NCI-H1436 treated with DMSO at 0.1 percent for 48 hours (cell line): ENCODE measurements at places on chromosomes 5 and 9.

DNA sequence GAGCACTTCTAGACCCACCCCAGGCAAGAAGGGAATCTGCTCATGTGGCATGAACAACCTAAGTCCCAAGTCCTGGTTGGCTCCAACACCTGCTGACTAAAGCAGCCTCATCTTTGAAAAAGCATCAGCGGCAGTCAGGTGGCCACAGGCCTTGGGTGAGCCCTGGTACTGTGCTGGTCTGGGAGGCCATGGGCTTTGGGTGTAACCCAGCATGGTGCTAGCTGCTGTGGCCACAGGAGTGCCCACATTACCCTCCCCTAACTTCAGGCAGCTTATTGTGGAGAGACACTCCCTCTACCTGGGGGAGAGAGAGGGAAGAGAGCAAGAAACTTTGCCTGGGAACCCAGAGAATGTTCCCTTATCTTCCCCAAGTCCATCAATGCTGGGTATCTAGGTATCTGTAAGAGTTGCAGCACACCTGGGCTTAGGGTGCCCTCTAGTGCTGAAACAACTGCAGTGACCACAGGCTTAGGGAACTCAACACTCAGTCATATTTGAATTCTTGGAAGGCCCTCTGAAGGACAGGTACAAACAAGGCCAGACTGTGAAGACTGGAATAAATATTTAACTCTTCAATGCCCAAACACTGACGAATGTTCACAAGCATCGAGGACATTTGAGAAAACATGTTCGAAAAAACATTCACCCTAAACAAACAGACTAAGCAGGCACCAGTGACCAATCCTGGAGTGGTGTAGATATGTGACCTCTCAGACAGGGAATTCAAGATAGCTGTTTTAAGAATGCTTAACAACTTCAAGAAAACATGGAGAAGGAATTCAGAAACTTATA, 69.9 kb upstream of the OR2K2 start:
- no peak for DNase-seq

DNA sequence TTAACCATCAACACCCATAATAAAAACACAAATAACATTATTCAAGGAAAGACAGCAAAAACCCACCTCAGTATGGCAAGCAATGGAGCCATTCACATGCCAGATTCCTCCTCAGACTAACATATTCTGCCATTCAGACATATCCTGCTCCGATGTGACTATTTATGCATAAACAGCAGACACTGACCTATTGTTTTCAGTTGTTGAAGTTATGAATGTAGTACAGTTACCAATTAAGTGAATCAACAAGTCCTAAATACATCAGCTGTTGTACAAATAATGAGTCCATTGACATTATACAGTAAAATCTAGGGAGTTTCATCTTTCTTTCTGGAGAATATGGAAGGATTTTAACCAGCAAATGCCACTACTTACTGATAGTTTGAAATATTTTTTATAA, 131.7 kb downstream of the DENND1A start:
- DNase-seq, result no peak

- no peak for DNase-seq
Observed at GRCh38 chr5:16693879-16694278, 77.1 kb upstream of the RETREG1 start.

- DNase-seq, result no peak
Observed at GRCh38 chr9:9674461-9674860, 938.3 kb downstream of the PTPRD start.

DNA sequence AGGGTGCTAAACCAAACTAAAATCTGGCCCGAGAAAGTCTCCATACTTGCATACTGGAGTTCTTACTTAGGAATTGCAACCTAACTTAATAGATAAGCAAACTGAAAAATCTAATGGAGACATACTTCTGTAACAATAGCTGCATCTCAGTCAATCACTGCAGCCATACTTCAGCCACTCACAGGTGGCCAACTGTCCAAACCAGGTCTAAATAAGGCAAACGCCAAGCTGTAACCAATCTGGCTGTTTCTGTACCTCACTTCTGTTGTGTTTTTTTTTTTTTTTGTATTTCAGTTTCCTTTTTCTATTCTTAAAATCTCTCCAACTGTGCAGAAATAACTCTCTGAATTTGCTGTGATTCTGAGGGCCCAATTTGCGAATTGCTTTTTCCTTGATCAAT, 4.4 kb upstream of the NDUFB6 start:
- no peak for DNase-seq

- DNase-seq, result no peak
Observed at GRCh38 chr5:133147411-133147810, 95.6 kb downstream of the HSPA4 start.

DNA sequence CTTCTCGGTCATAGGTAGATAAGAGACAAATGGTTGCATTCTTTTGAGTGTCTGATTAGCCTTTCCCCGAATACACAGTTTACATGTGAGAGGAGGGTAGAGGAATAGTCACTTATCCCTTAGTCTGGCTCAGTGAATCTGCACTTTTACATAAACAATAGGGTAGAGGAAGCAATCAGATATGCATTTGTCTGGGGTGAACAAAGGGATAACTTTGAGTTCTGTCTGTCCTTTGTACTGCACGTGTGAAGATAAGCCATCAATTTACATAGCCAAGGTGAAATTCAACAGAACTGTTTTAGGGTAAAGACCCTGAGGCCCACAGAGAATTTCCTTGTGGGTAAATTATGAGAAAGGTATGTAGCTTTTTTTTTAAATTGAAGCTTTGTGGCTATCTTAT, 10.1 kb upstream of the IGFBPL1 start:
- no peak for DNase-seq

- no peak for DNase-seq
Observed at GRCh38 chr5:133830911-133831310, 137.5 kb downstream of the C5orf15 start.

DNA sequence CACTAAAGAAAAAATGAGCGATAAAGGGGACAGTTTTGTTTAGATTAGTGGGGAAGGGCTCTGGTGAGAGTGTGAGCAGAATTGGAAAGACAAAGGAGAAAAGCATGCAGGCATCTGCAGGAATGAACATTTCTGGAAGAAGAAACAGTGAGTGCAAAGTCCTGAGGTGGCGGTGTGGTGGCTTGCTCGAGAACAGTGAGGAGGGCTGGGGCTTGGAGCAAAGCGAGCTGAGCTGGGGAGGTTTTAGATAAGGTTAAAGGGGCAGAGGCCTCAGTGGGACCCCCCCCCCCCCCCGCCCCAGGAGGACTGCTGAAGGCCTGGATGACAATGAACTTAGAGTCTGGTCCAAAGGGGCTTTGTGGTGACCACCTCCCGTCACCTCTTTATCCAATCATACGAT, 202.7 kb upstream of the MVB12B start:
- DNase-seq, result no peak

DNA sequence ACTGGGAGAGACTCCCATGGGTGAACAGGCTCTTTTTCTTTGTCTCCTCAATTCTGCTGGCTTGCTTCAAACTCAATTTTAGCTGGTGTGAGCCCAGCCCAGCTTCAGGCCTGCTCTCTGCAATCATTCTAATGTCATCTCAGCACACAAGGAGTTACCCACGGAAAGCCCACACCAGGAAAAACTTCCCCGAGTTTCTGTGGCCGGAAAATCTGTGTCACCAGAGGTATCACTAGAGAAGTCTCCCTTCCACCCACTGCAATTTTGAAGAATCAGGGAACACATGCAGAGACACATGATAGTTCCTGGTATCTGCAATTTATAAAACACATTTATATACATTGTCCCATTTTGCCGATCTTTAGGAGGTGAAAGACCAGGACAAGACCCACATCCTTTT, 13.5 kb upstream of the NDFIP1 start:
- no peak for DNase-seq

- DNase-seq, result no peak
Observed at GRCh38 chr5:7805379-7805778, 45.6 kb downstream of the CFAP90 start.

DNA sequence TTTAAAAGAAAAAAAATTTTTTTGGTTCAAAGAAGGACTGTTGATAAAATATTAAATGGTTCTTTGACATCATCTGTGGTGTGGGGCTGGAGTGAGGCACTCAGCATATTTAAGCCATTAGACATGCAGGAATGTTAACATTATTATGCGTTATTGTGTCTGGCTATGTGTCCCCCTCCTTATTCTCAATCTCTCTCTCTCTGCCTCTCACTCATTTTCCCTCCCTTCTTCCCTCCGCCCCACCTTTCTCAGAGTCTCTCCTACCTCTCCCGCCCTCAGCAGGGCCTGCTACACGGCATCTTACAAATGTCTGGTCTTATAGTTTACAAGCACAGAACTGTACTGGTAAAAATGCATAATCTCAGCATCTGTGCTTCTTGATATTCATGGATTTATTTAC, 287.8 kb upstream of the TMEM161B start:
- DNase-seq, result no peak
